ENCODE measurements at places on chromosomes 13 and 19.

DNA sequence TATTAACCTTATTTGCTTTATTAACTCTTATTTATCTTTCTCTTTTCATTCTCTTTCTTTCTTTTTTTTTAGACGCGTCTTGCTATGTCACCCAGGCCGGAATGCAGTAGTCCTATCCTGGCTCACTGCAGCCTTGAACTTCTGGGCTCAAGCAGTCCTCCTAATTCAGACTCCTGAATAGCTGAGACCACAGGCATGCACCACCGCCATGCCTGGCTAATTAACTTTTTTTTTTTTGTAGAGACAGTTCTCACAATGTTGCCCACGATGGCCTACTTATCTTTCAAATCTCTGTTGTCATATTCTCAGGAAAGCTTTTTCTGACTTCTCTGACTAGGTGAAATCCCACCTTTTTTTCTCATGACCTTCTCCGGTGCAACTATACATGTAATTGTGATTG, 7.8 kb upstream of the SPRY2 start:
- no peak for DNase-seq

- no peak for DNase-seq
These were observed at the start of gene MYO1F for GRCh38 chr19:8577247-8577646. Gene MYO1F (minus strand): TSS chr19:8577442. CDS start chr19:8577309, 133 bp downstream.

- no peak for DNase-seq
These were observed 29.9 kb upstream of the ARGLU1 start for GRCh38 chr13:106597749-106598395.

DNA sequence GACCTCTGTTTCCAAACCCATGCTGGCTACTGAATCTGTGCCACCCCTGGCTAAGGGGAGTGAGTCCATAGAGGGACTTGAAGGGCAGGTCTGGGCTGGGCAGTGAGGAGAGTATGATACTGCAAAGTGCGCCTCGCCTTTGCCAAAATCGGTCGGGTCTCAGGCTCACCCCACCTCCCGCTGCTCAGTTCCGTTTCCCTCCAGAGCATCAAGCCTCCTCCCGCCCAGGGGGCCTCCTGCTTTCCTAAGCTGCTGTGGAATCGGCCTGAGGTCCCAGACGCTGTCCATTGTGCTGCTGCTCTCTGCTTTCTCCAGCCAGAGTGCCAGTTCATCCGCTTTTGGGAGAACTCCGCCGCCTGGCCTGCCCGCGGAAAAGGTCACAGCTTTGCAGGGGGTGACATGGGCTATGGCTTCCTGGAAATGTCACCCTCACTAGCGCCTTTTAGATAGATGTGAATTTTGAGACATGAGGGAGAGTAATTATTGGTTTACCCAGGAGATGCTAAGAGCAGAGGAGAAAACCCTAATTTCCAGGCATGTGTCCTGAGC, 1418.4 kb downstream of the UQCRFS1 start:
- no peak for DNase-seq

- no peak for DNase-seq
These were observed 1.6 kb downstream of the SOHLH2 start for GRCh38 chr13:36212789-36213188.

GRCh38 chr19:1468821-1469254, 10.2 kb downstream of the C19orf25 start:
- no peak for DNase-seq

DNA sequence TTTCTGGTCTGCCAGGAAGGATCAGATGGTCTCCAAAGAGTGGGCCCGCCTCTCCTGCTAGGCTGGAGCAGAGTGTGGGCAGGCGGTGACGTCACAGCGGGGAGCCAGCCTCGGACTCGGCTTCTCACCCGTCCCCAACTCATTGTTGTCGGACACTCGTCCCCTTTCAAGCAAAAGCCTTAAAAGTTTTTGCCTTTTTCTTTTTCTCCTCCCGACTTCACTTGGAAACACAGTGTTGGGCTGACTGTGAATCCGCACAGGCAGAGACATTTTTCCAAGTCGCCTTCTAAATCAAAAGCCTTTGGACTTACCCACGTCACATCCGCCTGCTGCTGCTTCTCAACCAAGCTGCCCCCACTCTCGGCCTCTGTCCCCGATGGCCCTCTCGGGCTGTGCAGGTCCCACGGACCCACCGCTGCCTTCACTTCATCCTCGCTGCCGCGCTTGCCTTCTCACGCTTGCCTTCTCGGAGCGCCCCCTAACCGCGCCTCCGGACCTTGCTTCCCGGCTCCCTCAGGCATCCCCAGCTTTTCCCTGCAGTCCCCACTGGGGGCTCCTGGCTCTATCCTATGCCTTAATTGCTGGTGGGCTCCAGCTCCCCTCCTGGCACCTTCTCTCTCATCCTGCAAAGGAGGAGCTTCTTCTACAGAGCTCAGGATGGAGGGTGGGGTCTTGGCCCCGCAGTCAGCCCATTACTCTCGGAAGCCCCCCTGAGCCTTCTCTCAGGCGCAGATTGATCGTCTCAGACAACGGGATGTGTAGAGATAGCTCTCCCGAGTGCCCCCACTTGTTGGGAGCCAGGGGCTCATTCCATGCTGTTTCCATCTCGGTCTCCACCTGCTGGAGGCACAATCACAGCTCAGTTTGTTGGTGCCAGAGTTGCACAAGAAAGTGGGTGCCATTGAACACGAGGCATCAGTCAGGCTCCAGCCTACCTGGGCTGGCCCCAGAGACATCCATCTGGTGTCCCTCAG, 3.9 kb upstream of the ZNF135 start:
- no peak for DNase-seq

- DNase-seq, result no peak
These were observed 114.8 kb downstream of the LRCH1 start for GRCh38 chr13:46667687-46668281.

GRCh38 chr13:92530364-92530763, 696.2 kb upstream of the GPC6 start:
- no peak for DNase-seq

Data from stimulated activated CD4-positive, alpha-beta T cell treated with anti-CD3 and anti-CD28 coated beads, Interleukin-1b, Interleukin-23, amount 100 ng/mL, for 1 hour (primary cell).